AG09319 (cell line): ENCODE measurements at places on chromosomes 4 and X.

DNA sequence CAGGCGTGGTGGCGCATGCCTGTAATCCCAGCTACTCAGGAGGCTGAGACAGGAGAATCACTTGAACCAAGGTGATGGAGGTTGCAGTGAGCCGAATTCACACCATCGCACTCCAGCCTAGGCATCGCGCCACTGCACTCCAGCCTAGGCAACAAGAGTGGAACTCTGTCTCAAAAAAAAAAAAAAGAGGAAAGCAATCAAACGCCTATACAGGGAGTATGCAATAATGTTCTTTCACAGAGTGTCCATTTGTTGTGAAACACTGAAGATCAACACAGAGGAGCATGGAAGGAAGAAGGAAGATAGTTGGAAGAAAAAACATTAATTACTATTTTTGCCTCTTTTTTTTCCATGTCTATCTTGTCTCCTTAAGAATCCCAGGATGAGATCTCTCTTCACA lies 113.4 kb downstream of the FBXO8 start:
- no peak for DNase-seq

DNA sequence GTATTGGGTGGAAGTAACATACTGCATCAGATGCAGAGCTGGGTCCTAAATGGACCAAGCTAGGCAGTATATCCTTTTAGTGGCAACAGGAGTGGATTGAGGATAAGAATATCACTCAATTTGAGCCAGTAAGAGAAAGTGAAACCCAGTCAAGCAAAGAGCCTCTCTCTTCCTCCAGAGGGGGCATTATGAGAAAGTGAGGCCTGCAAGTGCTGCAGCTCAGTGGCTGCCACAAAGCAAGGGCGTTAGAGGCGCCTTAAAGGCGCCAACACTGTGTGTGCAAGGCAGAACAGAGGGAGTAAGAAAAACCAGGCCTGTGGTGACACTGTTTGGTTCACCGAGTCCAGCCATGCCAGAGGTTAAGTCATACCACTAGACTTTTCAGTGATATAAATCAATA lies 17.5 kb downstream of the STX18 start:
- DNase-seq, result no peak

- DNase-seq, result no peak
Observed at GRCh38 chr4:108959491-108959890, 196.6 kb upstream of the ETNPPL start.

GRCh38 chr4:16843831-16844508 lies 54.5 kb downstream of the LDB2 start:
- peak; percentile 81 for DNase-seq

DNA sequence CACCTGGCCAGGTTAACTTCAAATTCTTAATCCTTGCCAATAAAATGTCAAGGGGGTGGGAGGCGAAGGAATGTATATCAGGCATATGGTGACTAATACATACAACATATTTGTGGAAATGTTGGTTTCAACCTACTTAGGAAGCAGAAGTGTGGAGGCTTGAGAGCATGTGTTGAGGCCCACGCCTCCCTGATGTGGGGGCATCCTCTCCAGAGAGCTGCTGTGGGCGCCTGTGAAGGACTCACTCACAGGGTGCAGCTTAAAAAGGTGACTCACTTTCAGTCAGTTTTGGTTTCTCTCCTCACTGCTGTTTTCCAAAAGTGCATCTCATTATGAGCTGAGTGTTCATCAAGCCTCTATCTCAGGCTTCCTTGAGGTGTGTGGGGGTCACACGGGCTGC lies 27.5 kb downstream of the LNX1 start:
- no peak for DNase-seq

- DNase-seq, result no peak
Observed at GRCh38 chr4:128700659-128701350, 108.7 kb upstream of the JADE1 start.

GRCh38 chr4:98746530-98746929 lies 88.1 kb upstream of the TSPAN5 start:
- DNase-seq, result no peak
